ENCODE measurements at places on chromosomes 12 and 14.

- H3K4me3 ChIP-seq: no peak overlapping the region
- H3K27ac ChIP-seq: no peak overlapping the region
- peaks cover 10% of the 10 kb centered on the region for H3K4me1 ChIP-seq
- no peak for DNase-seq
Measured at GRCh38 chr14:53621921-53622320, 334.7 kb downstream of the BMP4 start.

DNA sequence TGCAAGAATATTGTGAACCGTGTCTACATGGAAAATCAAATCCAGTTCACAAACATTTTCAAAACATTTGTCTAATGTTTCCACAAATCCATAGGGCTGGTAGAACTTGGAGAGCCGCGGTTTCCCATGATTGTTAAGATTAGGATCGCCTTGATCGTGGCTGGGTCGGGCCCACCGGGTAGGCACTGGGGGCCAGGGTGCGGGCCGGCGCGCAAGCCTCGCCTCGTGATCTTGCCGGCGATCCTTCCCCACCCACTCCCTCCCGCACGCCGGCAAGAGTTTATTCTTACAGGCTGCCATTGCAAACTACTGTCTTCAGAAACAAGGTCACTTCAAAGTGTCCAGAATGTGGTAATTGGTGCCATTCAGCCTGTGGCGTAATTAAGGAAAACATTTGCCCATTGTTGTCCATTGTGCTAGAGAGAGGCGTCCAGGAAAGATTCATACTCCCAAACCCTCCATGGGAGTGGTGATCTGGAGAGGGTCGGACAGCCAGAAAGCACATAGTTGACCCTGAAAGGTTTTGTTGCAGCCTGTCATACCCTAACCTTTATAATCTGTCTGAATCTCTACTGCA is 95.5 kb downstream of the BORCS5 start:
- no peaks in the 10 kb centered on the region for H3K36me3 ChIP-seq
- H3K27me3 ChIP-seq: no peaks in the 10 kb centered on the region
- peaks cover 12% of the 10 kb centered on the region for H3K4me1 ChIP-seq
- DNase-seq: no peak
- no peak overlapping the region for H3K4me3 ChIP-seq

DNA sequence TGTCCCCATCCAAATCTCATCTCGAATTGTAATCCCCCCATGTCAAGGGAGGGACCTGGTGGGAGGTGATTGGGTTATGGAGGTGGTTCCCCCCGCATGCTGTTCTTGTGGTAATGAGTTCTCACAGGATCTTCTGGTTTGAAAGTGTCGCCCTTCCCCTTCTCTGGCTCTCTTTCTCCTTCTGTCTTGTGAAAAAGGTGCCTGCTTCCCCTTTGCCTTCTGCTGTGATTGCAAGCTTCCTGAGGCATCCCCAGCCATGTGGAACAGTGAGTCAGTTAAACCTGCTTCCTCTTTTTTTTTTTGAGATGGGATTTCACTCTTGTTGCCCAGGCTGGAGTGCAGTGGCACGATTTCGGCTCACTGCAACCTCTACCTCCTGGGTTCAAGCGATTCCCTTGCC is 104.0 kb downstream of the CCDC91 start:
- no peaks in the 10 kb centered on the region for H3K4me1 ChIP-seq
- H3K36me3 ChIP-seq: no peaks in the 10 kb centered on the region
- H3K4me3 ChIP-seq: no peak overlapping the region
- no peak for DNase-seq

DNA sequence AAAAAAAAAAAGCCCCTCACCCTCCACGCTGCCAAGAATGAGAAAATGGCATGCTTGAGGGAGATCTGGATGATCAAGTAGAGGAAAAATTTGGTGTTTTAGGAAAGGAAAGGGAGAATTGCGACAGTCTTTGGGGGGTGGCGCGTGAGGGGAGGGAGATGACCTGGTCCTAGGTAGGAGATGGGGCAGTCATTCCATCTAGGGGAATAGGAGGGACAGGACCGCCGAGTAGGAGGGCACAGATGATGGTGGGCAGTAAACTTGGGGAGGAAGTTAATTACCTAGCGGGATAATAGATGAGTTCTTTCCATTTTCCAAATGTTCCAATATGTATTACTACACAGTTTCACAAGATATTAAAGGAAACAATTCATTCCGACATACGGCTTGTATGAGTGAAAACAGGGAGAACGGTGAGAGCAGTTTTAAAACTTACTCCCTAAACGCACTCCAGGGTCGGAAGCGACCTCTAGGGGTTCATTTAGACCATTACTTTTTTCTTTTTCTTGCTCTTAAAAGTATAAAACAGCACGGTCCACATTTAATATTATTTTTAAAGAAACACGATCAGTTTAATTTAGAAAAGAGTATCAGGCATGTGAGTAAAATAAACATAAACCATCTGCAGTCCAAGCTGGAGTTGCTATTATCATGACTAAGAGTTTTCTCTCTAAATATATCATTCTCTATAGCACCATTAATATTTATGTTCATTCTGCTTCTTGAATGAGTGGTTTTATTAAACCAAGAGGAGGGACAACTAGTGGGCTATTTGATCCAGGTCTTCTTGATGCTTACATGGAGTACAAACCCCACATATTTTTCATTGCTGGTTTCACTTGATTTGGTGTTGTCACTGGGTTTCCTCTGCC is 3.0 kb upstream of the FNTB start:
- H3K27me3 ChIP-seq: no peaks in the 10 kb centered on the region
- no peak overlapping the region for H3K27ac ChIP-seq
- peaks cover 23% of the 10 kb centered on the region for H3K4me1 ChIP-seq
- H3K36me3 ChIP-seq: no peaks in the 10 kb centered on the region
- DNase-seq: no peak

- H3K4me1 ChIP-seq: no peaks in the 10 kb centered on the region
- H3K27ac ChIP-seq: no peak overlapping the region
- H3K27me3 ChIP-seq: no peaks in the 10 kb centered on the region
Measured at GRCh38 chr14:70773182-70773862, 36.0 kb downstream of the MAP3K9 start.

DNA sequence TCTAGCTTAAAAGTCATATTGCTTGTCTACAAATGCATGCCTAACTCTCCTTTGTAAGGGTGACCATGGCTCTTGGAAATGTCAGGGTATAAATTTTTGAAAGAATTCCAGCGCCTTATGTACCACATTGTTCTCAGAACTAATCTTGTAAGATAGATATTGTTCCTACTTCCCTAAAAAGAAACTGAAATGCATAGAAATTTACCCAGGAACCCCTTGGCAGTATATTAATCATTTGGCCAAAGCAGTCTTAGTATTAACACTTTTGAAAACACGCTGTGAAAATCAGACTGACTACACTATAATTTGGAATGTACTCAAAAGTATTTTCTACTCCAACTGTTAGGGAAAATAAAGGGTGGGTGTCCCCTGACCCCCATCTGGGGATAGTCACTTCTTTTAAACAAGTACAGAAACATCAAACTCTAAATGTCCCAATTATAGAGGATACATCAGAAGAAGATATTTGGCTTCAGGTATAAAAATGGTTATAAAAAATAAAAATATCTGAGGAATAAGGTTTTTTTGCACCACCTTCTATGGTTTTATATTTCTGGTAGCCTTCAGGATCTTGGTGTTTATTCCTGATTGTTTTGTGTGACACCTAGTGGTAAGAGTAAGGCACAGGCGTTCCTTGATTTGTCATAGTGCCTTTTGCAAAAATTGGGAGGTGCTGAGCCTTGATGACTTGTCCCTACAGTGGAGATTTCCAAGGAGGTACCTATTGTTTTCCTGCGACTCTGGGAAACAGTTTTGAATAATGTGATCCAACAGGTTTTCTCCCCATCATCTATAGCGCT is 2.2 kb upstream of the NFKBIA start:
- no peaks in the 10 kb centered on the region for H3K27me3 ChIP-seq
- H3K4me3 ChIP-seq: no peak overlapping the region
- peaks cover 40% of the 10 kb centered on the region for H3K4me1 ChIP-seq
- H3K27ac ChIP-seq: peak overlapping the region; percentile 100
- peaks cover 9% of the 10 kb centered on the region for H3K36me3 ChIP-seq
- DNase-seq: no peak

GRCh38 chr12:105492591-105493545 is 162.4 kb downstream of the C12orf75 start:
- H3K4me1 ChIP-seq: no peaks in the 10 kb centered on the region
- H3K27me3 ChIP-seq: no peaks in the 10 kb centered on the region
- H3K36me3 ChIP-seq: no peaks in the 10 kb centered on the region
- H3K27ac ChIP-seq: no peak overlapping the region

- no peaks in the 10 kb centered on the region for H3K27me3 ChIP-seq
- no peak overlapping the region for H3K4me3 ChIP-seq
- H3K36me3 ChIP-seq: no peaks in the 10 kb centered on the region
- no peak overlapping the region for H3K27ac ChIP-seq
- H3K4me1 ChIP-seq: no peaks in the 10 kb centered on the region
- DNase-seq: no peak
Measured at GRCh38 chr12:19998411-19998810, 369.9 kb upstream of the PDE3A start.
